Stimulated activated CD8-positive, alpha-beta memory T cell treated with anti-CD3 and anti-CD28 coated beads, Interleukin-2, amount 100 ng/mL, for 1 hour (primary cell): ENCODE measurements at places on chromosomes 2 and 18.

- DNase-seq: no peak
These were observed 76.7 kb downstream of the DTNB start for GRCh38 chr2:25596516-25597244.

- DNase-seq: no peak
These were observed 526 bp downstream of the CHN1 start for GRCh38 chr2:175004730-175004979.

- no peak for DNase-seq
These were observed 12.6 kb upstream of the EPB41L3 start for GRCh38 chr18:5556310-5556974.

GRCh38 chr2:224038830-224039079 lies 331 bp downstream of the SERPINE2 start:
- DNase-seq: no peak

DNA sequence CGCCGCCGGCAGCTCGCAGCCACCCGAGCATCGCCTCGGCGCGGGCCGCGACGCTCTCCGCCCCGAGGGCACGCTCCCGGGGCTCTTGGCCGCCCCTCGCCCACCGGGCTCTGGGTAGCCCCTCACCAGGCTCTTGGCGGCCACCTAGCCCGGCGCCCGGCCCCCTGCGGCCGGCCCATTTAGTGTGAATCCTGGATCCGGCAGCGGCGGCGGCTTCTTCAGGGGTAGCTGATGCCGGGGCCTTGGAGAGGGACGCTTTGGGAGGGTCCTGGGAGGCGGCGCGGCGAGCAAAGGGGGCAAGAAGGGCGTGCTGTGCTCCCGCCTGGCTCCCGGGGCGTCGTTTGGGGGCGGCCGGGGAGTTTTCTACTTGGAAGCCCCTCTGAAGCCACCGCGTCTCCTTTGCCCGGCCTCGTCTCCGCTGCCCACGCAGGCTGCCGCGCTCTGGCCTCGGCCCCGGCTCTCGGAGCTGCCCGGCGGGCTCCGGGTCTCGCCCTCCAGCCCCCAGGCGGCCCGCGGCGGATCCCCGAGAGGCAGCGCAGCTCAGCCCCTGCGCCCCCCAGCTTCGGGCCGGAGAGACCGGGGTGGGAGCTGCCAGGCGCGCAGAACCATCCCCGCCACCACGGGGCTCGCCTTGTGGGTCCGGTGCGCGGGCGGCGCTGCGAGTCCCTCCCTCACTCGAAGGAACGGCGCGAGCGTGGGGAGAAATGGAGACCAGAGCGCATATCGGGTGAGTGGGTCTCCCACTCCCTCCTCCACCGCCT lies 509 bp downstream of the PIEZO2 start:
- no peak for DNase-seq

DNA sequence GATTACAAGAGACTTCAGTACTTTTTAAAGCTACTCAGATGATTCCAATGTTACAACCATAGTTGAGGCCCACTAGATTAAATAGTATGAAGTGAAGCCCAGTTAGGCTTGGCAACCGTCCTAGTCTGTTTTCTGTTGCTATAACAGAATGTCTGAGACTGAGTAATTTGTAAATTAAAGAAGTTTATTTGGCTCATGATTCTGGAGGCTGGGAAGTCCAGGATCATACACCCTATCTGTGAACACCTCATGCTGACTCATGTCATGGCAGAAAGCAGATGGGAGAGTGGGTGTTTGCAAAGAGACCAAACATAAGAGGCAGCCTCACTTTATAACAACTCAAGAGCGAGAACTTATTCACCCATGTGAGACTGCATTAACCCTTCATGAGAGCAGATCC lies 63.1 kb downstream of the CCDC150 start:
- DNase-seq: no peak

- no peak for DNase-seq
These were observed 169.5 kb upstream of the AGAP1 start for GRCh38 chr2:235324324-235324723.

- no peak for DNase-seq
These were observed 426.5 kb downstream of the METTL4 start for GRCh38 chr18:2144811-2145210.

DNA sequence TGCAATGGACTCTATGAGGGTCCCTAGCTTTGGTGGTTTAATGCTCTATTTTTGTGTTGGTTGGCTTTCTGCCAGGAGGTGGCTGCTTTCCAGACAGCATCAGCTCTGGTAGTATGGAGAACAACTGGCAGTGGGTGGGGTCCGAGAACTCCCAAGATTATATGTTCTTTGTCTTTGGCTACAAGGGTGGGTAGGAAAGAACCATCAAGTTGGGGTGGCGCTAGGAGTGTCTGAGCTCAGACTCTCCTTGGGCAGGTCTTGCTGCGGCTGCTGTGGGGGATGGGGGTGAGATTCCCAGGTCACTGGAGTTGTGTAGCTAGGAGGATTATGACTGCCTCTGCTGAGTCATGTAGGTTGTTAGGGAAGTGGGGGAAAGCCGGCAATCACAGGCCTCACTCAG lies 976.1 kb upstream of the GYPC start:
- no peak for DNase-seq

GRCh38 chr2:119136093-119136492 lies 22.5 kb downstream of the C1QL2 start:
- DNase-seq: no peak

DNA sequence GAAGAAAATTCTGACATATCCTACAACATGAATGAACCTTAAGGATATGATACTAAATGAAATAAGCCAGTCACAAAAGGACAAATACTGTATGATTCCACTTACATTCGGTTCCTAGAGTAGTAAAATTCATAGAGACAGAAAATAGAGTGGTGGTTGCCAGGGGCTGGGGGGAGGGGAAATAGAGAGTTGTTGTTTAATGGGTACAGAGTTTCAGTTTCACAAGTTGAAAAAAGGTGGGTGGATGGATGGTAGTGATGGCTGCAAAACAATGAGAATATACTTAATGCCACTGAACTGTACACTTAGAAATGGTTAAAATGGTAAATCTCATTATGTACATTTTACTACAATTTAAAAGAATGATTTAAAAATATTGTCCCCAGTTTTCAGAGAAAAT lies 53.3 kb upstream of the NFU1 start:
- no peak for DNase-seq

GRCh38 chr2:80149991-80150390 lies 154.6 kb downstream of the LRRTM1 start:
- no peak for DNase-seq

GRCh38 chr18:49961271-49961670 lies 147.9 kb upstream of the ACAA2 start:
- no peak for DNase-seq

DNA sequence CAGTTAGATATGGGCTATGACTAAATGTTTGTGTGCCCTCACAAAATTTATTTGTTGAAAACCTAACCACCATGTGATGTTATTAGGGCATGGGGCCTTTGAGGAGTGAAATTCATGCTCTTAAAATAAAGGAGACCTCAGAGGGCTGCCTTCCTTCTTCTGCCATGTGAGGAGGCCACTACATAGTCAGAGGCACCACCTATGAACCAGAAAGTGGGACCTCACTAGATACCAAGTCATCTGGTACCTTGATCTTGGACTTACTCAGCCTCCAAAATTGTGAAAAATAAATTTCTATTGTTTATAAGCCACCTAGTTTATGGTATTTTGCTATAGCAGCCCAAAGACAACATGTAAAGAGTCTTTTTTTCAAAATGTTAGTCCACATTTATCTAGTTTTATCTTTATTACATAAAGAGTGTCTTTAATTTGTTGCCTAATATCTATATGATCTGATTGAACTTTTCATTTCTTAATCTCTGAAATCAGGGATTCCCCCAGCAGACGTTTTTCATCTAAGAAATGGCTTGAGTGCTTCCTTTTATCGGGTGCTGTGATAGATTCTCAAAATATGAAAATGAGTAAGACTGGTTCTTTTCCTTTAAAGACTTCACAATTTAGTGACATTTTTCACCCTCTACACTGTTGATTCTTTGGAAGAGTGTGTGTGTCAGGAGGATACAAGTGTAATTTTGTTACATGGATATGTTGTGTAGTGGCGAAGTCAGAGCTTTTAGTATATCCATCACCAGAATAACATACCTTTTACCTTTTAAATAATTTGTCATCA lies 34.2 kb downstream of the PMS1 start:
- no peak for DNase-seq

DNA sequence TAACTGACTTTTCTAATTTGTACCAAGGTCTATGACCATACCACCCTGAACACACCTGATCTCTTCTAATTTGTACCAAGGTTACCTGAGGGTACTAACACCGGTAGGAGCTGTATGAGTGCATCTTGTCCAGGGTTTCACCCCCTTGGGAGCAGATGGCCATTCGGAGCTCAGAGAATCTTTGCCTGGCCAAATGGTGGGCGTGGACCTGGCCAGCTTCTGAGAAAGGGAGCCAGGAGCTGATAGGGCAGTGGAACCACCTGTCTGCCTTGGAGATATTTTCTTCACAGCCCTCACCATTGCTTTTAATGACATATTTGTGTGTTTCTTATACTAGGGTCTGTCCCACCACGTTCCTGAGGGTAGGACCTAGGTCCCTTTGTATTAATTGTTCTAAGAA lies 188.9 kb downstream of the LDLRAD4 start:
- DNase-seq: no peak

- no peak for DNase-seq
These were observed 51.0 kb downstream of the ITGA6 start for GRCh38 chr2:172478353-172478752.

DNA sequence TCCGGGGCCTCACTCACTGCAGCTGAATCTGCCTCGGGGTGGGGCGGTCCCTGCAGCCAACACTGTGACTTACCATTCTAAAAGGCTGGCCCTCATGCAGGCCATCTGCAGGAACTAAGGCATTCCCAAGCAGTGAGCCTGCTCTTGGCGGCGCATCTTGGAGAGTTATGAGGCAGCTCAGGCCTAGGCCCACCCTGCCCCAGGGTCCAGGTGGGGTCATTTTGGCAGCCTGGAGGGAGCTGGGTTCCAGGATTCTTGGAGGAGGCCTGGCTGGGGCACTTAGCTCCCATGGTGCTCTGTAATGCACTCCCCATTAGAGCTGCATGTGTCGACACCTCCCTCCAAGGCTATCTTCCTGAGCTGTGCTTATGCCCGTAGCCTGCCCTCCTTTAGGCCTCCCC lies 14.8 kb upstream of the BIN1 start:
- no peak for DNase-seq

DNA sequence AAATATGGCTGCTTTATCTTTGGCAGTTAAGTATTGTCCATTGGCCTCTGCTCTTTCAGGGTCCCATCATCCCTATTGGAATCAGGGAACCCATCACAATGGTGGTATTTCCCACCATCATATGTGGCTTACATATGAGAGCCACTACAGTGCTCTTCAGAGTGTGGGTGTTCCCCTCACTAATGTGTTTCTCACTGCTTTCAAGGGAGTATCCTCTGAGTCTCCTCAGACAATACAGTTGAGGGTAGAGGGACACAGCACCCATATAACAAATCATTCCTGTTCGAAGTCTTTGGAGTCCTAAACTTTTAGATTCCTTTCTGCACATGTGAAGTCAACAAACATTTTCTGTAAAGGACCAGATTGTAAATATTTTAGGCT lies 48.8 kb upstream of the DNAJC10 start:
- DNase-seq: no peak

- no peak for DNase-seq
These were observed 42.9 kb downstream of the ARHGEF33 start for GRCh38 chr2:38932586-38932985.

DNA sequence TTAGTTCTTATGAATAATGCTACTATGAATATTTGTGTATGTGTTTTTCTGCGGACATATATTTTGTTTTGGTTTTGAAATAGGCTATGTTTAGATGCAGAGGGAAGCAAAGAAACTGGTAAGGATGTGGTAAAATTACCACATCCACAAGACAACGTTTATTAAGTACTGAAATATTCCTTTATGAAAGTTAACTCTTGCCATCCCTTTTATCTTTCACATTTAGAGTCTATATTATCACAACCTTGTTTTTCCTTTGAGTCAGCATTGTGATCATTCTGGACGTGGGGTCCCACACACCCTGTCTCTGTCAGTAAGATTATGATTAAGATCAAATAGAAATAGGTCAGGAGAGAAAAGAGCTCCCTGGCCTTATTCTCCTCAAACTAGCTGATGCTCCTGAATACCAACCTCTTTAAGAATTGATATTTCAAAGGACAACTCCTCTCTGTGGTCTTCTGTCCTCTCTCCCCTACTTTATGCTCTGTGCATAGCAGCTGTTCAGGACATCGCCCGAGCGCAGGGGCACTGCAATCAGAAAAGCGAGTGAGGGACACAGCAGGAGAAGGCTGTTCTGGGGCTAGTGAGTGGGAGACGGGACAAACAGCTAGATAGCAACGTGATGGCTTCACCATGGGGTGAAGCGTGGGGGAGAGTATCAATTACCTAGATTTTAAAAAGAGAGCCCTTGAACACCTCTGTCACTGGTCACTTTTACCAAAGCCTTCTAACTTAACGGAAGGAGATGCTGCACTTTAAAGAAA lies 12.2 kb downstream of the METAP1D start:
- DNase-seq: no peak

DNA sequence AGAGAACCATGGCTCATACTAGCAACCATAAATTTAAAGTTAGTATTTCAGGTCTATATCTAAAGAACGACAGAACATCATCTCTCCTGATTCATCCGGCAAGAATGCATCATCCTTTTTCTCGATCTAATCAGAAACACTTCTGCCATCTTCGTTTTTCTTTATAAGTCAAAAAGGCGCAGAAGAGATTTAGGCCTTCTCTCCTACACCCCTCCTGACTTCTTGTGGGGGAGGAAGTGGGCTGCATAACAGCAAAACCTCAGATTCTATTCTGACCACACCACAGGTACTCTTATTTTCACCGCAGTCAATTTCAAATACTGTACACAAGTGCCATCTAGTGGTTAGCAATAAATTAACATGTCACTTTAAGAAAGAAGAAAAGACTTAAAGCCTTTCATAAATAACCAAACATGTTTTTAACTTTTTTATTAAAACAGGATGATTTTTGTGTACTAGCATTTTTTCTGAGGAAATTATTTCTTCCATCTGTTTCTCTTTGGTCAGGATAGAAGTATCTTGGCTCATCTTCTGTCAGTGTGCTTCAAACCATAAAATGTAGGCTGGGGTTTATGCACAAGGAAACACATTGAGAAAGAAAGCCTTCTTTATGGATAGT lies 48.4 kb upstream of the PIK3C3 start:
- no peak for DNase-seq

- DNase-seq: no peak
These were observed 301.8 kb upstream of the ID2 start for GRCh38 chr2:8380026-8380425.

DNA sequence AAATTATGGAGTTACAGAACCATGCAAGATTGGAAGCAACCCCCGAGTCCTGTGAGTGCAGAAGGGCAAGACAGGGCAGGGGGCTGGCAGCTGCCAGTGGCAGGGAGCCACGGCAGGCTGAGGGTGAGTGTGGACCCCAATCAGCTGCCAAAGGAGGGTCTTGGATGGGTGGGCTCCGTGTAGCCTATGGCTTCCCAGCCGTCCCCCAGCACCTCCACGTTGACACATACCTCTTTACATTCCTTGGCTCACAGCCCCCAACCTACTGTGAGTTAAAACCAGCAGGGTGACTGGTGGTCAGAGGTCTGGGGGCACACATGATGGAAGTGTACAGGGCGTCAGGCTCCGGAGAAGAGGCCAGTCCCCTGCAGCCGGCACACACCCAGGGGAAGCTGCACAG lies 60.9 kb upstream of the SALL3 start:
- no peak for DNase-seq

GRCh38 chr2:113977060-113977659 lies 87.3 kb downstream of the ACTR3 start:
- no peak for DNase-seq

- DNase-seq: no peak
These were observed 70.4 kb downstream of the GNAL start for GRCh38 chr18:11759456-11759855.
